Activated effector memory CD4-positive, alpha-beta T cell treated with anti-CD3 and anti-CD28 coated beads, Interleukin-2, amount 50 U/mL, for 16 hours (primary cell): ENCODE measurements at places on chromosomes 2 and 18.
A peak's percentile ranks its signal among the peaks of the same experiment; 100 is the strongest.

DNA sequence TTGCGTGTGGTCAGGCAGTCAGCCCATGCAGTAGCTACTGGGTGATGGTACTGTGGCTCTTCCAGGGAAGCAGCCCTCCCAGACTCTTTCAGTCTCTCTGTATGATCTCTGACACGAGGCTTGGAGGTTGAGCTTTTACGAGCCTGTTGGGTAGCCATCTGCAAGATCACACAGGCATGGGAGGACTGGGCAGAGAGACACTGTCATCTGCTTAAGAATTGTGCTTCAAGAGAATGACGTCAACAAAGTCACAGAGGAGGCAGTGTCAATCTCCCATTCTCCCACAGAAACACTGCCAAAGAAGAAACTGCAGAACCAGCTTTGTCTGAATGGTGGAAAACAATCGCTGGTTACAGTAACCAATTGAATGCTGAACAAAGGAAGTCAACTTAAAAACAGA, 78.4 kb upstream of the MC2R start:
- DNase-seq, result no peak

GRCh38 chr2:163564236-163564635, 171.6 kb downstream of the FIGN start:
- no peak for DNase-seq

GRCh38 chr2:158138255-158138654, 36.6 kb downstream of the UPP2 start:
- DNase-seq, result no peak

DNA sequence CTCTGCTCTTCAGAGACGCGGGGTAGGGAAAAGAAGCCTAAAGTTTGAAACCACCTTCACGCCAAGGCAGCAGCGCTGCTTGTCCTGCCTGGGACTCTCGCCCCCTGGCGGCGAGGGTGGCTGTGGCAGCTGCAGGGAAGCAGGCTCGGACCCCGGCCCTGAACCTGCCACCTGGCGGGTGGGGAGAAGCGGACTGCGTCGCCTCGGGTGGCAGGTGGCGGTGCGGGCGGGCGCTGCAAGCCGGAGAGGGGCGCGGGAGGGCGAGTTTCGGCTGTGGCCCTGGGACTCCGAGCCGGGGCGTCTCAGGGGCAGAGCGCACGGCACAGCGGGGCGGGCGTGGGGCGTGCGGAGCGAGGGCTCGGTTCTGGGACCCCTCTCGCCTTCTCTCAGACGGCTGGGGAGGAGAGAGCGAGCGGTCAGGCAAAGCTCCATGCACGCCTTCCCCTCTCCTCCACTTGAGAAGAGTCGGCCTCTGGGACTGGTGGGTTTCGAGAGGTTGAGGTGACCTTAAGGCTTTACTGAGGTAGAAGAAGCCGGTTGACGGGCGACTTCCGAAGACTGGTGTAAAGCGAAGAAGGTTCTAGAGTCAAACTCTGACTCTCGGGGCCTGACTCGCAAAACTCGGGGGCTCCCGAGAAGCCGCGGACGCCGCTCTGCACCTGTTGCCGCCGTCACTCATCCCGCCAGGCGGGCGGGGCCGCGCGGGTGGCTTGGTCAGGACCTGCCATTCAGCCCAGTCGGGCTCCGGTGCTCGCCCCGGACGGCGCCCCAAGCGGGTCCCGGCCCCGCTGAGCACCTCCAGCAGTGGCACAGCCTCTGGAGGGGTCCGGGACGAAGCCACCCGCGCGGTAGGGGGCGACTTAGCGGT, 1.1 kb upstream of the BOLL start:
- peak; percentile 83 for DNase-seq

- peak; percentile 84 for DNase-seq
These were observed 76.6 kb upstream of the MAP4K3 start for GRCh38 chr2:39513641-39514094.

- no peak for DNase-seq
These were observed 25.9 kb downstream of the ARL5A start for GRCh38 chr2:151802315-151802714.

GRCh38 chr2:121085801-121086200, 199.2 kb downstream of the TFCP2L1 start:
- no peak for DNase-seq

DNA sequence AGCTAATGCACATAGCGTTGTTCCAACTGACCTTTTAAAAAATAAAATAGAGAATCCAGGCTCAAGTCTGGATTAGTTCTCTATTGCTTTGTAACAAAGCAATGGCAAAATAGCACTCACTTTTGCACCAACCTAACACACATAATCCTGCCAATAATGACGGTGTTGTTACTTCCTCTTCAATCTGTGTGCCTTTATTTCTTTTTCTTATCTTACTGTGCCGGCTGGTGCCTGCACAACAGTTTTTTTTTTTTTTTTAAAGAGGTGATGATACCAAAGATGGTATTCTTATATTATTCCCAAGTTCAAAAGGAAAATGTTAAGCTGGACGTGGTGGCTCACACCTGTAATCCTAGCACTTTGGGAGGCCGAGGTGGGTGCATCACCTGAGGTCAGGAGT, 3.4 kb downstream of the PLB1 start:
- DNase-seq, result no peak

- no peak for DNase-seq
These were observed 57.2 kb downstream of the RTP5 start for GRCh38 chr2:241926541-241927311.

DNA sequence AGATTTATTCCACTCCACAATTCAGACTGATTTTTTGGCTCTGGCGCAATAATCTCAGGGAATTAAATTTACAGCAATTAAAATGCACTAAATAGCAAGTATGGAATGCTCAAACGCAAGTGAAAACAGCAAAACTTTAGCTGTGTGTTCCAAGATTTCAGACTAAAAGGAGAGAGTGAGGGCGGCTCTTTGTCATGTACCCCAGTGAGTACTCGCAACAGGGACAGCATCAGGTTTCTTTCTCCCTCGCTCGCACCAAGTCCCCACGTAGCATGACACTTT, 1.1 kb downstream of the ROCK2 start:
- DNase-seq, result no peak

DNA sequence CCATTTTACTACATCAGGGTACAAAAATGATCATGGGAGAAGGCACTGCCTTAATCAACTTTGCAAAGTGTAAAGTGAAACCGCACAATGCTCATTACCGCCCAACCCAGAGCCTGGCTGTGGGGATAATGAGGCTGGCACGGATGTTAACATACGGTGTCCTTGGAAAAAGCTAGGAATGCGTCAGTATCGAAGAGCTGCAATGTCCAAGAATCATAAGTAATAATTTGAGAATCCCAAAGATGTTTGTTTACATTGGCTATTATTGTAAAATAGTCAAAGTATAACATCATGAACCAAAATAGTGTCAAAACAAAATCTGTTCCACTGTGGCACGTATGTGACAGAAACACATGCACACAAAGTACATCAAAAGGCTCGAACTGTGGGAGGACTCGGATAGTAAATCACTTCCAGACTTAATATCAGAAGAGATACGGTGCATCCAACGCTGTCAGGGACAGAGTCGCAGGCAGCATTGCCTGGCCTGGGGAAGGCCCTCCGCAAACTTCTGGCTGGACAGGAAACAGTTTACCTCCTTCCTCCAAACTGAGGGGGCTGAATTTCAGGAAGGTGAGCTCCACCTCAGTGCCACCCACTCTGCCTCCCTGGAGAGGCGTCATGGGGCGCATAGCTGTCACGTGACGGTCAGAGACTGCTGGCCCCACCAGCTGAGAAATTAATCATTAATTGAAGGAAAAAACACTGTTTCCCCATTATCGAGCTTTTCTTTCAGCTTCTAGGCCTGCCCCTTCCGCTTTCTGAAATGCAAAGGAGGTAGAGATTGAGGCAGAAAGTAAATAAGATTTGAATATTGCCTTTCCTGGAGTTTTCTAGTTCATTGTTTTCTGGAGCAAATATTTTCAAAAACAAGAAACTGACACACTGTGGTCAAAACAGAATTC, 1.8 kb upstream of the ID2 start:
- peak; percentile 69 for DNase-seq

- no peak for DNase-seq
These were observed 1.7 kb downstream of the D2HGDH start for GRCh38 chr2:241736111-241736510.

- DNase-seq, result no peak
These were observed 7.7 kb downstream of the ATOH8 start for GRCh38 chr2:85761512-85761944.

- no peak for DNase-seq
These were observed 25.6 kb upstream of the ATIC start for GRCh38 chr2:215286309-215286708.

- no peak for DNase-seq
These were observed 33.1 kb upstream of the PELI1 start for GRCh38 chr2:64177315-64177714.

DNA sequence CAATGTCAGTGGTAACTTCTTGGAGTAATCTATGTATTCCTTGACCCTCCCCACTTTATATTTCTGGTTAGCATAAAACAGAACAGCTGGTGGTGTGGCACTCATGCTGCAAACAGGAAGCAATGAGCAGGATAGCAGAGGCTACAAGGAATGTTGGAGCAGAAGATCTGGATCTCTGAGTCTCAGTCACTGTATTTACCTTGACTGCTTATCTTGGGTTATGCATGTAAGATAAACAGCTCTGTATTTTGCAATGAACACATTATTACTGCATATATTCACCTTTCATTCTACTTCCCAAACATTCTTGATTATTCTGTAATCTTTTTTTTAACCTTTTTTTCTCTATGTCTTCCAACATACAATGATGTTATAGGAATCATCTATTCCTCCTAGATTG, 977.9 kb upstream of the CNTNAP5 start:
- no peak for DNase-seq

DNA sequence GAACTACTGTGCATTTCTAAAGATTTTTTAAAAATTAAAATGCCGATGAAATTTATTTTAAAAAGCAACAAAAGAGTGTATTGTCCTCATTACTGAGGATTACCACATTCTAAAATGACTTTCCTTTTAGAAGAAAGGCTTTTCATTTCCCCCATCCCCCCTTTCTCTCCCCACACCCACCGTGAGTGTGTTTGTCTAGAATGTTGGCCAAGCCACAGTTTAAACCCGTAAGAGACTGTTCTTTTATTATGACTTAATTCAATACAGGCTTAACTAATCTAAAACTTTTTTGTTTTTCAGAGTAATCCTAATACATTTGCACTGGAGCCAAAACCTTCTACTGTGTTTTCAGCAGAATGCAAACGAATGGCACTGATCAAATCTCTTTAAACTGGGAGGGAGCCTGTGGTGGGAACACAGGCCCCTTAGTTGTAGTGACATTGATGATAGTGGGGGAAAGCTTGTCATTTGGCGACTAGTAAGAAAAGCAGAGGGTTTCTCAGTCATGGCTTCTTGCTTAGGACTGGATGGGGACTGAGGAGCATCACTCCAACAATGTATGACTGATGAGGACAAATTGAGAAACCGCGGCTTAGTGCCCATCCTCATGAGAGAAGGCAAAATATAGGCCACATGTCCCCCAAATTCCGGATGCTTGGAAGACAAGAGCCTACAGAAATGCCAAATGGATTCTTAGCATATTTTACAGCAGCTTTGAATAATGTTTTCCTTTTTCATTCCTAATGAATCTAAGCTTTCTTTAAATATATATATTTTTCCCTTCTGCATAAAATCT, 154.0 kb upstream of the SMIM21 start:
- no peak for DNase-seq

DNA sequence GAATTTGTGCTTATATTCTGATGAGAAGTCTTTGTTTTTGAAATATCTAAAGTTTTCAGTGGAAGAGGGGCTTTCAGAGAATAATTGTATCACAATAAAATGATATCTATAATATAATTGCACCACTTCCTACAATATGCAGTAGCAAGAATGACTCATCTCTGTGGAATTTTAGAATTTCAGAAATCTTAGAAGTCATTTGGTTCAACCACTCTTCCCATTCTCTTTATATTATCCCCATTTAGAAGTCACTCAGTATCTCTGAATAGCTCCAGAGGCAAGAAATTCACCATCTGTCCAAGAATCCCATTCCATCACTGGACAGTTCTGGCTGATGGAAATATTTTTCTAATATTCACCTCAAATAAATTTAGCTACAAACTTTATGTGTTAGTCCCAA, 59.3 kb upstream of the CCDC68 start:
- no peak for DNase-seq

- DNase-seq, result no peak
These were observed 782.3 kb downstream of the LRP1B start for GRCh38 chr2:141348481-141348880.

- DNase-seq, result no peak
These were observed 1.8 kb downstream of the CCDC85A start for GRCh38 chr2:56185582-56186046.

- DNase-seq, result no peak
These were observed 71.2 kb downstream of the FIGN start for GRCh38 chr2:163664610-163665009.

DNA sequence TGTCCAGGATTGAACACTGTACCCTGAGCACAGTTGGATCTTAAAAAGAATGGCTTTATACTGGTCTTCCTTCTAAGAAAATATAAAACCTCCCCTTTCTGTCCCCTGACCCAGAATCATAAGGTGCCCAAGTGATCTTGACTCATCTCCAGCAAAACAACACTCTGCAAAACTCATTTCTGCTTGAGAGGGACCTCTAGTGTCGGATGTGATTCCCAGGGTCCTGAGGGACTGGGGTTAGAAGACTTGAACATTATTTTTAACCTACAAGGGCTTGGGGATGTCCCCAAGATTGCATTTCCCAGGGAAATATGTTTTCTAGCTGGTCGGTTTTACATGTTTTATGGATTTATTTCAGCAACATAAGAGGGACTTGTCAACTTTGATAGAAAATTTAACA, 1318.5 kb upstream of the CELF4 start:
- DNase-seq, result no peak

DNA sequence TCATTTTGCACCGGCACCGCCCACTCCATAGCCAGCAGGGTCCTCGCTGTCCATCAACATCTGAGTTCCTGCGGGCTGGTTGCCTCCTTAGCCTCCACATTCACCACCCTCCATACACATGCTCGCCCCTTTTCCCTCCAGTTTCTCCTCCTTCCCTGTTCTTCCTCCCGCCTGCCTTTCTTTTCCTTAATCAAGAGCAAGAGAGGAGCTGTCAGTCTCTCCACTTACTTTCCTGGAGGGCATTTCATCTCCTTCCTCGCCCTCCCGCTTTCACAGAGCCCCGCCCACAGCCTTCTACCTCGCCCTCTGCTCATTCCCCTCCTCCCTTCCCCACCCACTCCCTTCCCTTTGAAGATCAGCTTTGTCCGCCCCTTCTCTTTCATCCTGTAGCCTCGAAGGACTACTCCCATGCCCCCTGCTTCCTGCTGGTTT, 13.8 kb upstream of the ZBTB7C start:
- no peak for DNase-seq

DNA sequence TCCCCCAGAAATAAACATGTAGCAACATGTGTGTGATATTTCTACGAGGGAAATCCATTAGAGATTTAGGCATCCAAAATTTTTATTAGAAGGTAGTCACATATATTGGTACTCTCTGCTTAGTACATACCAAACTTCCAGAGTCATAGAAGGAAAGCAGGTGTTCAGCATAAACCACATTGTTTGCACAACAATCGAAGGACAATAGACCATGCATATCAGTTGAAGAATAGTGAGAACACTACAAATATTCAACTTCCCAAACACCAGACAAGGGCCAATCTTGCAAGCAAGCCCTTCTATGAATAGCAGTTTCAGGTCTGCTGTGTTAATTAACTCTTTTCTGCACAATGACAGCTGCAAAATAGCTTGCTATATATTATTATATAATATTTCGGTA, 702.2 kb downstream of the ERBB4 start:
- DNase-seq, result no peak
